GM12865 (cell line): ENCODE measurements at places on chromosomes 11 and 22.

GRCh38 chr22:48407256-48407955, 1420.3 kb downstream of the BRD1 start:
- no peak for DNase-seq

- no peak for DNase-seq
These were observed 45.1 kb upstream of the LMO2 start for GRCh38 chr11:33936725-33937604.

DNA sequence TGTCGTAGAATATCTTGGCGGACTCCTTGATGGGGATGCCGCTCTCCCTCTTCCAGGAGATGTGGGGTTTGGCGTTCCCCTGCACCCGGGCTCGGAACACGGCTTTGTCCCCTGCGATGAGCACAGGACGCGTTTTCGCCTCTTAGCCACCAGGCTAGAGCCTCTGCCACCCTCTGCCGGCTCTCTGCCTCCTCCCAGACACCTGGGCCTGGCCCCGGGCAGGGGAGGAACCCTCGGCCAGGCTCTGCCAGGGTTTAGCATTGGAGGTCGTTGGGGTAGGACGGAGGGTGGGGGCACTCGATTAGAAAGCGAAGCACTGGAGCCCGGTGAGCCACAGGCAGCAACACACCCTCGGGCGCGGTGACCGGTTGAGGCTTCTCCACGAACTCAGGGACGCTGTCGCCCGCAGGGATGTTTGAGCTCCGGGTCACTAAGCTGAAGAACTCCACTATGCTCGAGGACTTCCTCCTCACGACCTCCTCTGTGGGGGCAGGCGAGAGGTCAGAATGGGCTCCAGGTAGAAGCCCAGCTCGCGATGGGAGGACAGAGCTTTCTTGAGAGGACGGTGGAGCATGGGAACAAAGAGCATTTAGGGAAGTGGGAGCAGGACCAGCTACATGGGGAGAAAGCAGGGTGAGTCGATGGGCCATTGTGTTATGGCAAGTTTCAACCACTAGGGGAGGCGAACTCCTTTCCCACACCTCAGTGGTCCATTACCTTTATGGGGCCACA, 4.3 kb downstream of the IGSF22 start:
- peak; percentile 58 for DNase-seq

DNA sequence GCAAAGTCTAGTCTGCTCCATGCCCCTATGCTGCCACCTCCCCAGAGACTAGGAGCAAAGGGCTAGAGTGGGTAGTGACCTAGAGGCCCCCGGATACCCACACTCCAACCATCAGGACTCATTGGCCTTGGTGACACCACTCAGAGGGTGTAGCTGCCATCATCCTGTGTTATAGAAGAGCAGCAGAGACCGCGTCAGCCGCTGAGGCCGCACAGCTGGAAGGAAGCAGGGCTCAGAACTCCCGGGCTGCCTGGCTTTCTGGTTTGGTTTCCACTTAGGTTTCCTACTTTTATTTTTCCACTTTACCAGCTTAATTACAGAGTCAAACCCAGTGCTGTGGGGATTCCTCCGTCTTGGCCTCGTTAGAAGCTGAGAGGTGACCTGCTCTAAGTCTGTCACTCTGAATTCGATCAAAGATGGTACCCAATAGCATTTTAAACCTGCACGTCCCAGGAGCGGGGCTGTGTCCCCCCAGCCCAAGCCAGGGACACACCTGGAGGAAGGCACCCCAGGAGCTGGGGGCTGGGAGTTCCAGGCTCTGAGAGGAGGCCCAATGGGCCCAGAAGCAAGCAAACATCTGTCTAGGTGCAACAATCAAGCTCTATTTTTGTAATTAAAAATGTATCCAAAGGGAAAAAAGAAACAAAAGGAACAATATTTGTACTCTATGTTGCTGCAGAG, 2.1 kb upstream of the CDKN1C start:
- DNase-seq, result no peak

GRCh38 chr11:43504316-43504950, 145.7 kb downstream of the TTC17 start:
- peak; percentile 29 for DNase-seq

DNA sequence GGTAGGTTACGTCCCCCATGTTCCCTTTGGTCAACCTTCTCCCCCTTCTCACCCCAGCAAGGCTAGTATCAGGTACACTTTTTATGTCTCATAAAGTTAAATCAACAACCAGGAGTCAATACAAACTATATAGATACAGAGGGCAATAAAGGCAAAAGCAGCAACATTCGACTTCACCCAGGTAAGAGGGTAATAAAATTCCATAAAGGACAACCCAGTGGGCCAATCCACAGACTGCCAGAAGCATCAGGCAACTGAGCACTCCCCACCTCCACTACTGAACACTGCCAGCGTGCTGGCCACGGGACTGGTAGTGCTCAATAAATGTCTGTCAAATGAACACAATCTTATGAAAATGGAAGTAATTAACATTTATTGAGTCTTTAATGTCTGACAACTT, 5.1 kb upstream of the MS4A18 start:
- DNase-seq, result no peak

DNA sequence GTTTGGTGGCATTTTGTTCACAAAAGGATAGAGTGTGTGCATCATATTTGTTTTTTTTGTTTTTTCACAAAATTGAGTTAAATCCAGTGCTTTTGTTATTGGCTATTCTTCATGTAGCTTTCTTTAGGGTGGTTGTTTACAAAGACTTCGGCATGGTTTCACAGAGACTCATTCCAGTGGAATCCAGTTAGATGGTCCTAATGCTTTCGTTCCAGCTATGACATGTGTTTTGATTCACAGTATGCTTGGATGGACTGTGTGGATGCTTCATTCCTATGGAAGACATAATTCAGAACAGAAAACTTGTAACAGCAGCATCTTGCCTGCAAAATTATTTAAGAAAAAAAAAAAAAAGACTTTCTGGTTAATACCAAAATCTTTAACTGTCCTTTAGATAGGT, 97.9 kb downstream of the PDHX start:
- no peak for DNase-seq

- DNase-seq, result no peak
These were observed 558.7 kb downstream of the RAB38 start for GRCh38 chr11:87616511-87616910.

DNA sequence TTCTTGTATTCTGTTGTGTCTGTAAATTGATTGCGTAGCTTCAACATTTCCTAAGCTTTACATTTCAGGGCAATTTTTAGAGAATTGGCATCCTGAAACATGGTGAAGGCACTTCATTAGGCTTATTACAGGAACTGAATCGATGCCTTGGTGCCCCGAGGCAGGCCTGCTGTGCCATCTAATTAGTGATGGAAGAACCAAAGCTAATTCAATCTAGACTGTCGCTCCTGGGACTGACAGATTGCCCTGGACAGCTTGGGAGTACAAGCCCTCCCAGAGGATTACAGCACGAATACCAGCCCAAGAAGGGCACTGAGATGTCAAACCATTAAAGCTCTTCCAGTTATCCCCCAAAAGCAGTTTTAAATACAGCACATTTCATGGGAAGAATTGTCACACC, 243.2 kb upstream of the ZC3H12C start:
- DNase-seq, result no peak

- no peak for DNase-seq
These were observed 27.2 kb upstream of the GAB4 start for GRCh38 chr22:17035246-17035645.

GRCh38 chr11:69465236-69466000, 16.0 kb upstream of the LINC01488 start:
- no peak for DNase-seq

DNA sequence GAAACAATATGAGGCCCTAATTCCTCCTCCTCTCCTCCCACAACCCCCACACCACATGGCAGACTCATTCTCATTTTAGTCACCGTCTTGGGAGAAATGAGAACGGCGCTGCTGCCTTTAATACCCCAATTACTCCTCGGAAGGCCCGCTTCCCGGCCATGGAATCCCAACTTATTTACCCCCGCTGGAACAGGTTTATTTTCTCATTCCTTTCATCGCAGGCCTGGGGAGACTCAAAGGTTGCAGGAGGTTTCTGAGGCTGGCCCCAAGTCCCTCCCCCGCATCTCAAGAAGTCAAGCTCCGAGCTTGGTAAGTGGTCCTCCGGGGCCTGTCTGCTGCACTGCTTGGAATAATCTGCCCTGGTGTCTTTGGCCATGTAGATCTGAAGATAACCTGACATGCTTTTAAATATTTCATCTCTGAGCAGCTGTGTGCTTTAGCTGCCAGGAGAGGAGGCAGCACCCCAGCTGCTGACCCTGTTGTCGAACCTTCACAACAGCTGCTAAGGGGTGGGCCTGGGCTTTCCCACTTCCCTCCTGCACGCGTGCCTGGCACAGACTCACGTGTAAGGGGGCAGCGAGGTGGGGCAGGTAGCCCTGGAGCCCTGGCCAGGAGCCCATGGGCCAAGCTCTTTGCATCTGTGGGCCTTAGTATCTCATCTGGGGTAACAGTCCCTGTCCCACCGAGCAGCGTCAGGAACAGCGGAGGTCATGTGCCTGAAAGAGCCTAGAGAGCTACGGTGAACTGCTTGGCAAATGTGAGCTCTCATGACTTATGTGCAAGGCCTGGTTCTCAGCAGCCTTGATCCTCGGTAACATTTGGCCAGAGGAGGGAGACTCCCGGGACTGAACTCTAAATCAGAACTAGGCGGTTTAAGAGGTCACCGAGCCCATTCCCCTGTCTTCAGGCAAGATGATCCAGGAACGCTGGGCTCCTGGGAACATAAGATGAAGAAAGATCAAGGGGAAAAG, 164.6 kb downstream of the ST3GAL4 start:
- DNase-seq, result no peak

GRCh38 chr11:115627666-115628460, 123.6 kb upstream of the CADM1 start:
- no peak for DNase-seq

DNA sequence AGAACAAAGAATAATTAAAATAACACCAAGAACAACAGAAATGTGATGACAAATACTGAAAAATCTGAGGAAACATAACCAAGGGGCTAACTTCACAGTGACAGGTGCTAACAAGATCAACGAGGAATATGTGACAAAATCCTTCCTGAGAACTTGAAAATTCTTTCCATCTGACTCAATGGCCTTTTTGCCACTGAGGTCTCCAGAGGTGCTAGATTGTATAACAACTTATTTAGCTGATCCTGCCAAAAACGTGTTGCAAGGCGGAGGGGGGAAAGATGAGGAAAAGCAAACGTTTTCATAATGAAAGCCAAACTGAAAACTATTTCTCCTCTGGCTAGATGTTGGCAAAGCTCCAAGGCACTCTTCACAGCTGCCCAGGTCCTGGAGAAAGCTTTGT, 364.5 kb downstream of the NTM start:
- no peak for DNase-seq

DNA sequence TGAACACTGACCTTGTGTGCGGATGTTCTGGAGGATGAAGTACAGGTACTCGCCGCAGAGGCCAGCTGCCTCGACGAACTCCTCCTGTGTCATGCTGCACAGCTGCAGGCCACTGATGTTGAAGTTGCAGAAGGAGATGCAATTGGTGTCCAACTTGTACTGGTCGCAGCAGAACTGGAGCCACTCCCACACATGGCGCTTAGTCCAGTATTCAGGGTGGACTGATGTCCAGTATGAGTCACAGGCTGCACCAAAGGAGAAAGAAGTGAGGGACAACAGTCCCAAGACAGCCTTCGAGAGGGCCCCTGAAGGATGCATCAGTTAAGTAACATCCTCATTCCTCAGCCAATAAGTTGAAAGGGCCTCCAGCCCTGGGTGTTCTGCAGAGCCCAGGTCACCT, 20.1 kb downstream of the ELF5 start:
- no peak for DNase-seq

GRCh38 chr22:37551981-37552380, 8.3 kb upstream of the CDC42EP1 start:
- no peak for DNase-seq

DNA sequence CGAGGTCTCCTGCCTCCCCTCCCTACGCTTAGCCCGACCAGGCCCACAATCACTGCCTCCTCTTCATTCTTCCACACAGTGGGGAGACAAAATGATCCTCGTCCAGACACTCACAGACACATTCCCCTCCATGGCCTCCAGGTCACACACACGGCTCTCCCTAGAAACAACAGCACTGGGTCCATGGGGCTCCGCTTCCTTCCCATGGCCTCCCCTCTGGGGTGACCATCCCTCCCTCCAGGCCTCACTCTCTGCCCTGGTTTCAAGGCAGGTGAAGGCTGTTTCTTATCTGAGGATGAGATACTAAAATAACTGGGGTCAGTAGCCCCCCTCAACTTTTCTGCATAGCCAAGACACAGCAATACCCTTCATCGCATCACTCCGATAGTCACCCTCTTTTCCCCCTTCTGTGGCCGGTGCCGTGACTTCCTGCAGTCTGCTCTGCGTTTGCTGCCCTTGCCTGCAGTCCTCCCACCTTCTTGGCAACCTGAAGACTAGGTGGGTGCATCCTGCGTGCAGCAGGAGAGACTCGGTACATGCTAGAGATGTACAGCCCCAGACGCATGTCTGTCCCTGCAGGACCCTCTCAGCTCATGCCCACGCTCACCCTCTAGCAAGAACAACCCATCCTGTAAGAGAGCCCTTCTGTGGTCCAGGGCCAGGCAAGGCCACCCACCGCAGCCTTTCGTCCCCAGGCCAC, 55.8 kb downstream of the CD6 start:
- DNase-seq, result no peak

DNA sequence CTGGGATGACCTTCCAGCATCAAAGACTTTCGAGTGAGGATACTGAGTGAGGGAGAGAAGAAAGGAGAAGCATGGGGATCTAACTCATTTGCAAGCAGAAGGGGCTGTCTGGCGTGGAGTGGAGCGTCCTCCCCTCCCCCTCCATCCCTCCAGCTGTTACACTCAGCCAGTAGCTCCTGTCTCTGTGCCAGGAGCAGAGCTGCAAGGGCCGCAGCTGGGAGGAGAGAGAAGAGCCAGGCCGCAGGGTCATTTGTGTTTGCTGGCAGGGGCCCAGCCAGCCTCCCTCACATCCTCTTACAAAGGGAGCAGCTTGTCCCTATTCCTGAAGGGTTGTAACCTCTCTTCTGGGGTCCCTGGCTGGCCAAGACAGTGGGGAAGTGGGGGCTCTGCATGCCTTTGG, 57.9 kb downstream of the NECTIN1 start:
- no peak for DNase-seq

- peak; percentile 81 for DNase-seq
These were observed 11.6 kb upstream of the RNH1 start for GRCh38 chr11:518463-519202.

DNA sequence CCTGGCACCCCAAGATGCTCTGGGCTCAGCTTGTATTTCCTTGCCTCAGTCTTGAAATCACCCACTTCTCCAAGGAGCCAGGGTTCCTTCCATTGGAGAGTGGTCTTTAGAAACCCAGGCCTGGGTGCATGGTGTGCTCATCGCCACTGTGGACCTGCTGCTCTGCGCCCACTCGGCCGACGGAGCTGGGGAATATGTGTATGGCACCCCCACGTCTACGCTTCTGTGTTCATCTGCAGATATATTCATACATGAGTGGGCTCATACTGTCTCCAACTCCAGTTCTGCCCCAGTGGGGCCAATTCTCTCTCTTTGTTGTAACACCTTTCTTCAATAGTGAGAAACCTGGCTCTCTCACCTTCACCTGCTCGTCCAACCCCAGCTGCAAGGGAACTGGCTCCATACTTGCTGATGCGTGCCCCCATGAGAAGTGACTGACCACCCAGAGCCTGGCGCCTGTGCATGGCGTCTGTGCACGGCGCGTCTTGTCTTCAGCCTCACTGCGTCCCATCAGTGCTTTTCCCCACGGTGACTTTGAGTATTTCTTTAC, 39.8 kb downstream of the KCNQ1 start:
- no peak for DNase-seq

GRCh38 chr11:129836979-129837378, 21.3 kb downstream of the TMEM45B start:
- DNase-seq, result no peak
